COLO829 (cell line): ENCODE measurements at places on chromosomes 5 and 9.

DNA sequence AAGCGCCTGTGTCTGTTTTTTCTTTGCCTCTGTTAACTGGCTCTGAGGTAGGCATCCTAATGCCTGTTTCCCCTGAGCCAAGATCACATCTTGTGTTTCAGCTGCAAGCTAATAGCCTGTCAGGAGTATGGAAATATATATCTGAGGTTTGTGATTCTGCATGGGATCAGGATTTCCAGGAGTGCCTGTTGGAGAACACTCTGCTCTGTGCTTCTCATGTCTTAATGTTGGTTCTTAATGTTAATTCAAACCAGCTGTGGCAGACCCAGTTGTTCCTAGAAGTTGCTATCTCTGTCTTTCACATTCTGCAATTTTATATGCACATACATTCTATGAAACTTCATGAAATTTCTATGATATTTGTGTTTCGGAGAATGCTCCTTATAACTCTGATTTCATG, 72.1 kb downstream of the PGM5 start:
- DNase-seq = no peak

GRCh38 chr5:40378396-40379177, 301.1 kb upstream of the PTGER4 start:
- DNase-seq = no peak

DNA sequence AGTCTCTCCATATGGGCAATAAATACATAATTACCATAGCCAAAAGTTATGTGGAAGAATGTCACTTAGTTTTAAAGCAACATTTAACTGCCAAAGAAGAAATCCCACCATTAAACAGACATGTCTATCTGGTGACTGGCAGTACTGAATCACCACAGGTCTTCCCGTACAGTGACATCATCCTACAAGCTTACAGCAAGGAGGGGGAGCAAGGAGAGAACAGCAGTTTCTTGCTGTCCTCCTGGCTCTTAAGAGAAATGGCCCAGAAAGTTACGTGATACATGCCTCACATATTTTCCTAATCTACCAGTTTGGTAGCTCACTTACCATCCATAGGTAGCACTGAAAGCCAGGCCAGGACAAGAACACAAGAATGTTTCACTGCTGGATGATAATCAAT, 671.0 kb downstream of the DMRTA1 start:
- no peak for DNase-seq

GRCh38 chr9:30197954-30198353, 2186.5 kb upstream of the ACO1 start:
- no peak for DNase-seq

DNA sequence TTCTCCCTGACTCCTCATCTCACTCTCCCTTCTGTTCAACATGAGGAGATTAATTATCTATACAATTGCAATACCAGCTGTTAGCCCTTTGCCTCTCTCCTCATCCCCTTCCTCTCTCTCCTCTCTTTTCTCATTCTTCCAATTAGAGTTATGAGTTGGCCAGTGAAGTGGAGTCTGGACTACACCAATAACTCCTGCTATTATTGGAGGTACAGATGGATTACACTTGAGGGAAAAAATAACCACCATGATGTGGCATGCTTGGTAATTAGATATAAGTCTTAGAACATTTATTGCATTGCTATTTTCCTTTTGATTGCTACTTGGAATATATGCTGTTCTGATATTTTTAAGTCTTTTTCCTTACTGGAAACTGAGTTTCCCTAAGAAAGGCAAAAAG, 159.2 kb downstream of the FRMD3 start:
- DNase-seq = no peak

- no peak for DNase-seq
Measured at GRCh38 chr9:92293075-92293354, 482 bp downstream of the IARS1 start.

GRCh38 chr9:78884611-78885150, 587.8 kb downstream of the PSAT1 start:
- no peak for DNase-seq

- no peak for DNase-seq
Measured at GRCh38 chr5:68240771-68241170, 25.2 kb downstream of the PIK3R1 start.

DNA sequence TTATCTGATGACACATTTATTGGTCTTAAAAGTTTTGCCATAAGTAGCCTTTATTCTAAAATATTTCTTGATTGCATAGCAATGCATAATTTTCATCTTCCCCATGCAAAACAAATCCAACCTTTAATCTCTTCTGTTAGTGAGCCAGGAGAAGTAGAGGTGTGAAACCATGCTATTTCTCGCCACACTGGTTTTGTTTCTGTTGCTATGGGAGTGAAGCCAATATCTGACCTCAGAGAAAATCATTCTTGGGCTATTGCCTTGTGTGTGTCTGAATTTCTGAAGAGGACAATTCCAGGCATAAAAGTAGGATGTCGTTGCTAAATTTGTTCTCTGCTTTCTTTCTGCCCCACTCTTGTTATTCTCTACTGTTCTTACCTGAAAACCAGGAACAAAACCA, 183.6 kb downstream of the PTTG1 start:
- DNase-seq = no peak

DNA sequence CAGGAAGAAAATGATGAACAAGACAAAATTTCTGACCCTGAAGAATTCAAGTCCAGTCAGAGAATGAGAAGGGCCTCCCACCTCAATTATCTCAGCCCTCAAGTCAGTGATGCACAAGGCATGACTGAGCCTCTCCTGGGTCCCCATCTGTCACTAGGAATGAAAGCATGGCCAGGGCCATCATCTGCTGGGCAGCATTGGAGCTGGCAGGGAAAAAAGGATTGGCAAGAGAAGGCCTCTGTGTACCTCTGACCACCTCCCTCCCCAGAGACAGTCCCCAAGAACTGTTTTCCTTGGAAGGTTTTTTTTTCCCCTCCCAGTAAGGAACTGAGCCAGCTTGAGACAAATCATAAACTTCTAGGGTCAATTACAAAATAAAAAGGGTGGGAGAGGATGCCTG, 76.7 kb downstream of the KLHL3 start:
- no peak for DNase-seq

DNA sequence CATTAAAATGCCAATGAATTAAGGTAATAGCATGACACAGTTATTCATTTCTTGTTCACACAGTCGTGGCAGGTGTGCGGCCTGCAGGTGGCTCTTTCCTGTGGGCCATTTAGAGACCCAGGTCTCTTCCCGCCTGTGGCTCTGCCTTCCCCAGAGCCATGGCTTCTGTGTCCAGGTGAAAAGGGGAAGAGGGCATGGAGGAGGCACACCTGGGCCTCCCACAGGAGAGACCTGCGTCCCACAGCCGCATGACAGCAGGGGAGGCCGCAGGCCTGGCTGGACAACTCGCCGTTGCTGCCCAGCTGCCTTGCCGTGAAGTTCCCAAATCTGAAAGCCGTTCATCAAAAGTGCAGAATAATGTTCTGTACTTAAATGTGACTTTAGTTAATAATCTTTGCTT, 14.4 kb upstream of the PLEKHG4B start:
- DNase-seq = no peak

- no peak for DNase-seq
Measured at GRCh38 chr9:76027861-76028260, 137.4 kb downstream of the PCSK5 start.

- DNase-seq = no peak
Measured at GRCh38 chr5:145246961-145247744, 588.0 kb downstream of the PRELID2 start.

DNA sequence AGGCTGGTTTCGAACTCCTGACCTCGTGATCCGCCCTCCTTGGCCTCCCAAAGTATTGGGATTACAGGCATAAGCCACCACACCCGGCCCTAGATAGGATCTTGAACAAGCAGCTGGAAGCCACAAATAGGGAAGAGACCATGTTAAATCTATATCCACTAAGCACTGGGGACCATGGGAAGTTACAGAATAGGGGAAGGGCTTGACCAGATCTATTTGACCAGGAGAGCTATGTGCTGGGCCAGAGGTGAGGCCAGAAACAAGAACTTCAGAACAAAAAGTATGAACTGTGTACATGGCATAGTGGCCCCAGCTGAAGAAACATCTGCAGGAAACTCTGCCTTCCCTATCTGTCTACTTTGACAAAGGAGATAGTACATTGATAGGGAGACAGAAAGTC, 10.8 kb downstream of the KLF4 start:
- no peak for DNase-seq

- peak; percentile 84 for DNase-seq
Measured at GRCh38 chr9:99807276-99807852, 14.3 kb upstream of the NR4A3 start.

DNA sequence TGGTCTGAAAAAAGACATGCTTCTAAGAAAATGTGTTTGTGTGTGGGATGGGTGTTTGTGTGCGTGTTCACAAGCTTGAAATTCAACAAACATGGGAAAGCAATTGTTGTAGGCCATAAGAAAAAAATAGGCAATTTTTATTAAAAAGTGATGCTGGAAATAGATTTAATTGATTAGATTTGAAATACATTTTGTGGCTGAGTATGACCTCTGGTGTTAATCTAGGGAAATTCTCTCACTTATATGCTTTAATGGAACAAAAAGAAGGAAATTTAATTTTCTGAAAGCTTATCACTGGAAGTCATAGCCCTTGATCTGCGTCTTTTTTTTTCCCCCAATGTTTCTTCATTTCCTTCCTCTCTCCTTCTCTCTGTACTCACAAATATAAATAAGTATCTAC, 3.5 kb upstream of the KCNN2 start:
- DNase-seq = no peak

- no peak for DNase-seq
Measured at GRCh38 chr9:38333047-38333446, 59.5 kb upstream of the ALDH1B1 start.
